ENCODE measurements at places on chromosomes 2 and 18.

DNA sequence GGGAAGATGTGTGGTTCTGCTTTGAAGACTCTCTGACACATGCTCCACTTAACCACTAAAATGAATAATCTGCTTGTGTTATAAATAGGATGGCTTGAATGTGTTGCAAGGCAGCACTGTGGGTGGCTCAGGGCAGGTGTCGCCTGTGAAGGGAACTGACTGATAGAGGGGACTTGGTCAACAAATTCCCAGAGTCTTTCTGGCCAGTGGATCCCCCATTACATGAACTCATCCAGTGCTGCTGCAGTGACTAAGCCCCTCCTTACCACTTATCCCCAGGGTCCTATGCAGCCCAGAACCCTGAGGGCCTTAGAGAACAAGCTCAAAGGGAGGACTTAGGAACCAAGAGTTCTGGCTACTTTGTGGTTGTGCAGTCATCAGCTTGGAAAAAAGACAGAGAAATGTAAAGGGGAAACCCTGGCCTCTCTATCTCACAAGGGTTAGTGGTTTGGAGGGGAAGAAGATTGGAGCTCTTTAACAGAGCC, 226.2 kb upstream of the TNP1 start:
- no peak for DNase-seq

GRCh38 chr2:166335284-166335683, 40.5 kb downstream of the SCN9A start:
- no peak for DNase-seq

DNA sequence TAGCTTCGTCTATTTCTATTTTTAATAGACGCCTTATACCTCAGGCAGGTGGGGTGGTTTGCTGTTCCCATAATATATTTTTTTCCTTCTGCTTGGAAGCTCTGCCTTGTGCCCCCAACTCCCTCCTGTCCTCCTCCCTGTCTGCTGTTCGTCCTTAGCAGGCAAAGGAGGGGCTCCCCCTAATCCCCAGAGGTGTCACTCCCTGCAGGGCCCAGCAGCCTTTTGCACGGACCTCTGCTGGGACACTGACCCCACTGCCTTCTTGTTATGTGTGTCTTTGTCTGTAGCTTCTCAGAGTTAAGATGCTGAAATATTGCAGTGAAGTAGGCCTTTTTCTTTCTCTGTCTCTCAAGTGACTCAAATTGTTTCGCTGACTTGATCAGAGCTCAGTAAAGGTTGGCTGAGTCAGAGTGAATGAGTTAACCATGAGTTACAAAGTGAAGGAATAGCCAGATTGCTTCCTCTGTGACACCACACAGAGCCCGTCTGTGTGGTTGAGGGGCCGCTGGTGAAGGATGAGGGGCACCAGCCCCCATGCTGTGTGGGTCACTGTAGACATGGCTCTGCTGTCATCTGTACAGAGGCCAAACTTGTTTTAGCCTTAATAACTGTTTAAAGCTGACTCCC, 47.7 kb downstream of the PRKCE start:
- no peak for DNase-seq

DNA sequence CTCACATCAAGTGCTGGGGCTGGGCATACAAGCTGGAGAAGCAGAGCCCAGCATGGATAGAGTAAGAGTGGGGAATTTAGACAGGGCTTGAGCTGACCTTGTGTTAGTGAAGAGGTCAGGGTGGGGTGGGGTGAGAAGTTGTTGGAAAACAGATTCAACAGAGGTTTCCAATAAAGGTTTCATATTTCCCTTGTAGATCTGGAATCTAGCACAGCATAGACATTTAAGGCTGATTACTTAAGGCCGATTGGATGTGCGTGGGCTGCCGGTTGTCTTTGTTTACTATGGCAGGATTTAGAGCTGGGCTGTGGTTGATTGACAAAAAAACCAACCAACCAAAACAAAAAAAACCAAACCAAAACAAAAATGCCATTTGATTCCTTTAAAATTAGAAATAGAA, 114.9 kb upstream of the SEC11C start:
- no peak for DNase-seq

GRCh38 chr2:118987886-118988285, 45.9 kb downstream of the MARCO start:
- no peak for DNase-seq

- no peak for DNase-seq
Observed at GRCh38 chr2:9401059-9401547, 22.2 kb downstream of the ITGB1BP1 start.

DNA sequence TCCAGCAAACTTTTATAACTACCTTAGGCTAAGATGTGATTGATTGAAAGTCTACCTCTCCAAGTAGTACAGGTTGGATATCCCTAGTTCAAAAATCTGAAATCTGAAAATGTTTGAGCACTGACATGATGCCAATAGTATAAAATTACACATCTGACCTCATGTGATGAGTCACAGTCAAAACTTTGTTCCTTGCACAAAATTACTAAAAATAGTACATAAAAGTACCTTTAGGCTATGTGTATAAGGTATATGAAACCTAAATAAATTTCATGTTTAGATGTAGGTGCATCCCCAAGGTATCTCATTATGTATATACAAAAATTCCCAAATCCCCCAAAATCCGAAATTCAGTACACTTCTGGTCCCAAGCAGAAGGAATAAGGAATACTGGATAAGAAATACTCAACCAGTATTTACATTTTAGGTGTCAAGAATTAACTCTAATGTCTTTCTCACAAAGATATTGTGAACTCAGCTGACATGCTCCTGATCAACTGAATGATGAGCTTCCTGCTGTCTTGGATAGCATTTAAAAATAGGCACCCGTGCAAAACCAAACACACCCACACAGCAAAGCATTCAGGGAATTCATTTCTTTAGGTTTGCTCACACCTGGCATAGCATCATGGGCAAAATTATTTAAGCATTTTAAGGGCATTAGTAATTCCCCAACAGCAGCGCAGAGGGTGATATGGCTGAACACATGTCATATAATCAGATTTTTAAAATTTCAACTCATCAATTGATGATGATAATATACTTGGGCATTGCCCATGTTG, 497.4 kb upstream of the MEIS1 start:
- no peak for DNase-seq

- DNase-seq = no peak
Observed at GRCh38 chr2:48434101-48434500, 95.9 kb upstream of the STON1 start.

GRCh38 chr2:19185086-19185485, 173.3 kb downstream of the OSR1 start:
- DNase-seq = no peak

DNA sequence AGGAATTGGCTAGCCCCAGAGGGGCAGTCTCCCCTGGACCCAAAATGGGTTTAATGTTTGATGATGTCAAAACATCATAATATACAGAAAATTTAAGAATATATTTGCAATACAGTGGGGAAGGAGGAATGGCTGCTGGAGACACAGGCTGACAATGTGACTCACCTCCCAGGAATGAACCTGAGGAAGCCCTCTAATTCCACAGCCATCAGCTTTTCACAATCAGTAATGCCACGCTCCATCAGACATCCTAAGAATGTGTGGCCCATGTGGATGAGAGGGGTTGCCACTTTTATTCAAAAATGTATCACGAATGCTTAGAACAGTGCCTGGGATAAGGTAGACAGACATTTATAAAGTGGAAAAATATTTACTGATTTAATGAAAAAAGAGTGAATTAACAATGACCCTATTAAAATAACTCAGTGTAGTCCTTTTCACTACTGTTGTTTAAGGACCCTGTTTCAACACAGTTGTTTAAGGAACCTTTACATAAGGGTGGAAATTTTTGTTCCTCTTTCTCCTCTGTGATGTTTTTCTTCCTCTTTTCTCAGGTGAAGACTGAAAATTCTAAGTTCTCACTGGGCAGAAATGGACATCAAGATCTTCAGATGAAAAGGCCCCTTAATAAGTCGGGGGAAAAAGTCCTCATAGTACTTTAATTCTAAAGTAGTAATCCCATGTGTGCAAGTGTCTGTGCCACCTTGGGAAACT, 17.5 kb upstream of the TMEM163 start:
- DNase-seq = no peak

DNA sequence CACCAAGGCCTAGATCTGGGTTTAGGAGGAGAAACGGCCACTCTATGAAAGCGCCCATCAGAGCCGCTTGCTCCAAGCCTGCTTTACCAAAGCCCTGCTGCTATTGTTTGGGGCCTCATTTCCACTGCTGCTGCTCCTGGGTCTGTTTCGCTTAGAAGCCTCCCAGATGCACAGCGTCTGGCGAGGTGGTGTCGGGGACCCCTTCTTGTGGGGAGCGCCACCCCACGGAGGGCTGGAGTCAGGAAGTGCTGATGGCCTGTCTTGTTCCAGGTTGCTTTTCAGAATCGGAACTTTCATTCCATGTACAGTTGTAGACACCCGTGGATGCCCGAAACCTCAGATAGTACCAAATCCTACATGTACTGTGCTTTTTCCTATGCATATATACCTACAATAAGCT, 204.9 kb upstream of the TWIST2 start:
- no peak for DNase-seq

- DNase-seq = no peak
Observed at GRCh38 chr2:84768840-84769239, 112.0 kb downstream of the TRABD2A start.

DNA sequence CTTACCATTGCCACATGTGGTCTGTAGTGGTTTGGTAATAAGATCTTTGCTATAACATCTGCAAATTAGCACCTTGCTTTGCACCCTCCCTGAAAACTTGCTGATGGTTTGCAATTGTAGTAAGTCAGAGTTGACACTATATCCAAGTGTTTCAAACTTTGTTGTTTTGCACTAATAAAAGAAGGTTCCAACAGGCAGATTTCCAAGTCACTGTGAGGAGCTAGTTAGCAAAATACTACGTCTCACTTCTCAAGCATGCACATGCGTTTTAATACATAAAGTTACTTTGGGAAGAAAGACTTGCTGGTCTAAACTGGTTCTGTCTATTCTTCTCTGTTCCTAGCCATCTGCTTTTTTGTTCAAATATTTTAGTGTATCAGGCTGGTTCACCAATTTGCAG, 103.7 kb upstream of the ZNF521 start:
- DNase-seq = no peak

GRCh38 chr2:144890828-144891227, 370.9 kb upstream of the ZEB2 start:
- no peak for DNase-seq

- DNase-seq = no peak
Observed at GRCh38 chr18:33581856-33582255, 3.8 kb downstream of the ASXL3 start.

DNA sequence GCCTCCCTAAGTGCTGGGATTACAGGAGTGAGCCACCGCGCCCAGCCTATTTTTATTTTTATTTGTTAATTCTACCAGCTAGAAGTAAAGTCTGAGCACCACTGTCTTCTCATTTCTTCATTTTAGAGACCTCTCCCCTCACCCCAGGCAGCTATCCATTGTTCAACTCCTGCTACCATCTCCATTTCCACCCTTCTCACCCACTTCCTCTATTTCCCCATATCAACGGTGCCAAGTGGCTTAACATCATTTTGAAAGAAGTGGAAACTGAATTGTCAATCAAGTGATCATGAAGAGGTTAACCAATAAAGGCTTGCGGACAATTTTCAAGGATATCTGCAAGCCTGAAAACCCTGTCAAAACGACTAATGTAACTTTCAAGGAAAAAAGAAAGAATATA, 323.1 kb downstream of the NBAS start:
- DNase-seq = no peak

GRCh38 chr2:111711270-111711669, 172.7 kb downstream of the ANAPC1 start:
- DNase-seq = no peak

DNA sequence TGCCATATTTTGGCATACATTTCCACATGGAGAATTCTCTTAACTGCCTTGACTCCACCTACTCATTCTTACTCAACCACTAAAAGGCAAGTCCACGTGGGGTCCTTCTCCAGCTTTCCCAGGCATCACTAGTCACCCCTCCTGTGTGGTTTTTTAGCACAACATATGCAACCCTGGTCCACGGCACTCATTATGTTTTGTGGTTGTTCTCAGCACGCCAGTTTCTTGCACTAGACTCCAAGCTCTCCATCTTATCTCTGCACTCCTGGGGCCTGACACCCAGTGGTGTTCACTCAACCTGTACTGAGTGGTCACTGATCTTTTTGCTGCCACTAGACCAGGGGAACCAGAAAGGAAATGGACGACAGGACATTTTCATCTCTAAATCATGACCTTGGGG, 18.0 kb downstream of the MARCHF4 start:
- DNase-seq = no peak

DNA sequence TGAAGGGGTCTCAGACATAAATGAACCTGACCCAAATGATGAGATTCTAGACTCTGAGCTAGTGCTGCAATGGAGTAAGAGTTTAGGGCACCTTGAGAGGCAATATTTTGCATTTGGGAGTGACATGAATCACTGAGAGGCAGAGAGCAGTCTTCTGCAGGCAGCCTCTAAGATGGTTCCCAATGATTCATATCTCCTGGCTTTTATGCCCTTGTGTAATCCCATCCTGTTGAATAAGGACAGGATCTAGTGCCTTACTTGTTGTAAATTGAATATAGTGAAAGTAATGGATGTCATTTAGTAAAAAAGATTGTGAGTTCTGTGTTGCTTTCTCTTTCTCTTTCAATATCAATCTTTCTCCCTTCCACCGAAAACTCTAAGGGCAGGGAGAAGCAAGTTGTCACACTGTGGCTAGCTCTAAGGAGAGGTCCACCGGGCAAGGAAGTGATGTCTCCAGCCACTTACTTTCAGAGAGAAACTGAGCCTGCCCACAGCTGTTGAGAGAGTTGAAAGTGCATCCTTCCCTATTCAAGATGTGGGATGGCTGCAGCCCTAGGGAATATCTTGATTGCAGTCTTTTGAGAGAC, 144.7 kb downstream of the TRIB2 start:
- DNase-seq = peak; percentile 39

DNA sequence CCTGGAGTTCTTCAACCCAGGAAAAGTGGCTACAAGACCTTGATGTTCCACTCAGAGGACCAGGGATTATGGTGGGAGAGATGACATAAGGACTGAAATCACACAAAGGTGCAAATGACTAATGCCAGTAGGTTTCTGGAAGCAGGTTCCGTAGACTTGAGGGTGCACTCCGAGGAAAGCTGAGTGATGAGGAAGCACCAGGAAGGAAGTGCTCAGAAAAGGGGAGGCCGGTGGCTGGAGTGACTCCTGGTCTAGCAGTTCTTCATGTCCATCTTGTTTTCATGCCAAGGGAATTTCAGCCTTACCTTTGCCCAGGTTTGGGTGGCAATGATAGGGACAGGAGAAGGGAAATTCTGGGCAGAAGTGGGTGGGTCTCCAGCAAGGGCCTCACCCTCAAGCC, 74.5 kb downstream of the TMEM17 start:
- no peak for DNase-seq

- no peak for DNase-seq
Observed at GRCh38 chr2:40457837-40458236, 5.9 kb upstream of the SLC8A1 start.

GRCh38 chr2:31282634-31283033, 48.7 kb downstream of the EHD3 start:
- no peak for DNase-seq

GRCh38 chr18:27967913-27968824, 208.8 kb downstream of the CDH2 start:
- no peak for DNase-seq

GRCh38 chr2:113251118-113251517, 27.6 kb downstream of the PAX8 start:
- peak; percentile 74 for DNase-seq
